Heart right ventricle (tissue), 16 donors: ENCODE measurements at places on chromosomes 6 and 20. TPM values are rescaled to one million over a fixed set of nuclear protein-coding genes. Genes with fewer than 3 reads are reported as not detected.

Gene WFDC10B
- polyA plus RNA-seq: not detected

Gene BHLHE23
- polyA plus RNA-seq: not detected

Gene VSTM2L
- polyA plus RNA-seq: 6.9 TPM

Gene HLA-DRA
- polyA plus RNA-seq: 93.5 TPM

Gene RIPPLY2
- 0.17 TPM for polyA plus RNA-seq

Gene SLC22A2
- polyA plus RNA-seq: not detected

Gene BTNL2
- not detected for polyA plus RNA-seq

Gene NRSN1
- polyA plus RNA-seq: not detected

Gene CFAP206
- polyA plus RNA-seq: 0.44 TPM

Gene NMBR
- not detected for polyA plus RNA-seq

GRCh38 chr6:117409863-117410262 is 15.9 kb downstream of the ROS1 start:
- H3K4me3 ChIP-seq: no peak overlapping the region
- DNase-seq: no peak
- no peaks in the 10 kb centered on the region for H3K4me1 ChIP-seq
- no peaks in the 10 kb centered on the region for H3K36me3 ChIP-seq

GRCh38 chr6:56188429-56188828 is 59.0 kb downstream of the COL21A1 start:
- no peaks in the 10 kb centered on the region for H3K27me3 ChIP-seq
- H3K27ac ChIP-seq: no peak overlapping the region
- no peak overlapping the region for H3K4me3 ChIP-seq

GRCh38 chr6:31677955-31678354 is 2.9 kb downstream of the LY6G5C start:
- no peaks in the 10 kb centered on the region for H3K27me3 ChIP-seq
- no peak for DNase-seq
- no peak overlapping the region for H3K4me3 ChIP-seq
- peaks cover 12% of the 10 kb centered on the region for H3K4me1 ChIP-seq

DNA sequence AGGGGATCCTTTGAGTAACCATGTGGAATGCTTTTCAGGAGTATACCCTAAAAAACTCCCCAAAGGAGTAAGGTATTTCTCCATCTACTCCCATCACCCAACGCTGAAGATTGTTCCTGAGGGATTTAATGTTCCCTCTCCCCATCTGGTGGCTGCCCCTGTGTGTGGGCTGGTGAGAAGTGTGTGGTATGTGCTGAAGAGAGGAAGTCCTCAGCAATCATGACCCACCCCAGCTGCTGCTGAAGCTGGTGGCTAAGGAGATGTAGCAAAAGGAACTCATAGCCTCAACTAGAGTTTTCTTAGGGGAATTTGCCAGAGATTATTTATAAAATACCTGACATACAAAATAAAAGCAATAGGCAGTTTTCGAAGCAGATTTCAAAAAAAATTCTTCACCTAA is 114.3 kb upstream of the JAG1 start:
- H3K4me1 ChIP-seq: no peaks in the 10 kb centered on the region
- H3K27ac ChIP-seq: no peak overlapping the region
- no peak for DNase-seq
- H3K4me3 ChIP-seq: no peak overlapping the region
- no peaks in the 10 kb centered on the region for H3K36me3 ChIP-seq
- H3K27me3 ChIP-seq: no peaks in the 10 kb centered on the region

- no peak overlapping the region for H3K4me3 ChIP-seq
- peaks cover 11% of the 10 kb centered on the region for H3K4me1 ChIP-seq
- H3K27me3 ChIP-seq: no peaks in the 10 kb centered on the region
- no peak overlapping the region for H3K27ac ChIP-seq
- no peaks in the 10 kb centered on the region for H3K36me3 ChIP-seq
- DNase-seq: no peak
Measured at GRCh38 chr6:88807622-88808021, 155.8 kb downstream of the RNGTT start.

GRCh38 chr20:38286586-38287531 is 17.1 kb upstream of the BPI start:
- no peaks in the 10 kb centered on the region for H3K36me3 ChIP-seq
- no peaks in the 10 kb centered on the region for H3K4me1 ChIP-seq
- H3K4me3 ChIP-seq: no peak overlapping the region
- H3K27ac ChIP-seq: no peak overlapping the region

GRCh38 chr6:14066782-14067406 is 50.7 kb upstream of the CD83 start:
- no peak for DNase-seq
- H3K36me3 ChIP-seq: no peaks in the 10 kb centered on the region
- peaks cover 5% of the 10 kb centered on the region for H3K27me3 ChIP-seq
- no peaks in the 10 kb centered on the region for H3K4me1 ChIP-seq

- DNase-seq: peak; percentile 79
- H3K36me3 ChIP-seq: no peaks in the 10 kb centered on the region
- H3K4me3 ChIP-seq: peak overlapping the region; percentile 33
- H3K27ac ChIP-seq: peak overlapping the region; percentile 90
- peaks cover 78% of the 10 kb centered on the region for H3K4me1 ChIP-seq
Measured at GRCh38 chr20:45341939-45342854, 6.0 kb downstream of the SDC4 start.

DNA sequence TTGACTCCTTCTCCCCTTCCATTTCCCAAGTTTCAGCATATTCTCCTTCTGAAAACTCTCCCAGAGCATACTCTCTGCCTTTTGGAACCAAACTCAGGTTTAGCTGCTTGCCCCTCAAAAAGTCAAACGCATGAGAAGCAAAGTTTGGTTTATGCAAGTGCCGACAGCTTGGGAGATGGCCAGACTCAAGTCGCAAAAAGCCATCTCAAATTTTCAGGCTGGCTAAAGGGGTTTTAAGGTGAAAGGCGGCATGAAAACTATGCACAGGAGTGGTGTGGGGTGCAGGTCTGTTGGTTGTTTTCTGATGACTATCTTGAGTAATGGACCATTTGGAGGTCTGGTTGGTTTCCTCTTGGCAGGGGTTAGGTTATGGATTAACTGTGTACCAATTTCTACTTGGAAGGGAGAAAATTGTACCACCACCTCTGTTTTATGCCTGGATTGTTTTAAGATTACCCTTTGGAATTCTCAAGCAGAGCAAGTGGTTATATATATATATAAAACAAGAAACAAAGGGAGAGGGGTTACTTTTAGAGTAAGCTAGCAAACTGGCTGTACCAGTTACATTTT is 52.4 kb upstream of the SCGN start:
- no peak overlapping the region for H3K27ac ChIP-seq
- DNase-seq: no peak
- no peak overlapping the region for H3K4me3 ChIP-seq
- H3K36me3 ChIP-seq: no peaks in the 10 kb centered on the region

GRCh38 chr6:108120311-108120710 is 45.5 kb upstream of the NR2E1 start:
- H3K27me3 ChIP-seq: peaks cover 97% of the 10 kb centered on the region
- no peaks in the 10 kb centered on the region for H3K36me3 ChIP-seq
- H3K4me1 ChIP-seq: peaks cover 34% of the 10 kb centered on the region
- no peak for DNase-seq
- no peak overlapping the region for H3K4me3 ChIP-seq
- H3K27ac ChIP-seq: no peak overlapping the region

DNA sequence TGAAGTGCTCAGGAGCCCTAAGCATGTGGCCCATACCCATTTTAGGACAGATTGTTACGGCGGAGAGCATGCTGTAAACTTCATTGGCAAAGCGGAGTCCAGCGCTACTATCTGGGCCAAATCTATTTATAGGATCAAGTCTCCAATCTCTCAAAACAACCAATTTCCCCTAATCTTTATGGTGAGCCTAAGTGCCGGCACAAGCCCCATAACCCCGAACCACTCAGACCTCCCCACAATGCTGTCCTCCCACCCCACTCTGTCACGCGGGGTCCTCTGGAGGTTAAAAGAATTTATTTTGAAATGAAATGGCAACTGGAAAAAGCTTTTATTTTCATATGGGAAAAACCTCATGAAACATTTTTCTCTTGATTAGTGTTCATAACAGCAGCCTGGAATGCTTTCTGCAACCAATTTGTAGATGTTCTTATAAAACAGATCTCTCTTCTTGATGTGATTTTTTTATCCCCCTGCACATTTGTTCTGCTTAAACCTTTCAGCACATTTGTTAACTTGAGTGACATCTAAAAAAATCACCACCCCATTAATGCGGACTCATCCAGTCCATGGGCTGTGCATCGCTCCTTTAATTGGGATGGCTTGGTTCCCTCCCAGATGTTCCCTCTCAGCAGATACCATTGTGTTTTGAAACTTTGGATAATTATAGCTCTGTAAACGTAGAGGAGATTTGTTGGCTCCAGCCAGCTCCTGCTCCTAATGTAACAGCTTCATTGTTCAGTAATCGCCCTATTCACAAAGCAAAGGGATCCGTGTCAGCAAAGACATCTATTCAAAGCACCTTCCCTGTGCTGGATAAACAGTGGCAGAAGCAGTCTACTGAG is 323.6 kb downstream of the CD83 start:
- peak overlapping the region; percentile 79 for H3K27ac ChIP-seq
- peak; percentile 39 for DNase-seq
- peak overlapping the region; percentile 7 for H3K4me3 ChIP-seq
- peaks cover 40% of the 10 kb centered on the region for H3K4me1 ChIP-seq
- no peaks in the 10 kb centered on the region for H3K36me3 ChIP-seq

DNA sequence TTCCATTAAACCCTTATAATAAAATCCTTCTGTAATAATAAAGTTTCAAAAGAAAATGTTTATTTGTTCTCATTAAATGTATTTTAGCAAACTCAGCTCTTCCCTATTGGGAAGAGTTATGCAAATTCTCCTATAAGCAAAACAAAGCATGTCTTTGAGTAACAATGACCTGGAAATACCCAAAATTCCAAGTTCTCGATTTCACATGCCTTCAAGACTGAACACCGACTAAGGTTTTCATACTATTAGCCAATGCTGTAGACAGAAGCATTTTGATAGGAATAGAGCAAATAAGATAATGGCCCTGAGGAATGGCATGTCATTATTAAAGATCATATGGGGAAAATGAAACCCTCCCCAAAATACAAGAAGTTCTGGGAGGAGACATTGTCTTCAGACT is 3.8 kb downstream of the IL17A start:
- H3K4me3 ChIP-seq: no peak overlapping the region
- H3K27me3 ChIP-seq: no peaks in the 10 kb centered on the region
- H3K4me1 ChIP-seq: no peaks in the 10 kb centered on the region
- DNase-seq: no peak

- no peaks in the 10 kb centered on the region for H3K4me1 ChIP-seq
- H3K4me3 ChIP-seq: no peak overlapping the region
- H3K36me3 ChIP-seq: no peaks in the 10 kb centered on the region
Measured at GRCh38 chr6:52953911-52954839, 40.9 kb downstream of the GSTA4 start.
